ENCODE measurements at places on chromosomes 16 and 17.

DNA sequence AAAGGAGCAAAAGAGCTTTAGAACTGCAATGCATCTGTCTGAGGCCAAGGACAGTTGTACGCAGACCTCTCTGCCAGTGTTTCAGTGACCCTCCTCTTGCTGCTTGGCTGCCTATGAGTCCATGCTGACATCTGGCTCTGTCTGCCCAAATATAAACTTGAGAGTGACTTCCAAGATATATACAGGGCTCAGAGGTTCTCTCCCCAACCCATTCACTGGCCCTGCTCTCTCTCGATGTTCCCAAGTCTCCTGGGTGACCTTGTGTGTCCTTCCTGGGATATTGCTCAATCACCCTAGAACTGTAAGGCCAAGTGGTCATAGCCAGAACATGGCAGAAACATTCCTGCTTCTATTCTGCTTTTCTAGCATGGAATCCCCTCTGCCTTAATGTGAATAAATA lies 716.3 kb downstream of the WWOX start:
- DNase-seq, result no peak

GRCh38 chr17:75182319-75182568 lies 515 bp downstream of the SUMO2 start:
- no peak for DNase-seq

GRCh38 chr17:8894673-8895578 lies 27.5 kb upstream of the PIK3R6 start:
- DNase-seq, result peak; percentile 62

DNA sequence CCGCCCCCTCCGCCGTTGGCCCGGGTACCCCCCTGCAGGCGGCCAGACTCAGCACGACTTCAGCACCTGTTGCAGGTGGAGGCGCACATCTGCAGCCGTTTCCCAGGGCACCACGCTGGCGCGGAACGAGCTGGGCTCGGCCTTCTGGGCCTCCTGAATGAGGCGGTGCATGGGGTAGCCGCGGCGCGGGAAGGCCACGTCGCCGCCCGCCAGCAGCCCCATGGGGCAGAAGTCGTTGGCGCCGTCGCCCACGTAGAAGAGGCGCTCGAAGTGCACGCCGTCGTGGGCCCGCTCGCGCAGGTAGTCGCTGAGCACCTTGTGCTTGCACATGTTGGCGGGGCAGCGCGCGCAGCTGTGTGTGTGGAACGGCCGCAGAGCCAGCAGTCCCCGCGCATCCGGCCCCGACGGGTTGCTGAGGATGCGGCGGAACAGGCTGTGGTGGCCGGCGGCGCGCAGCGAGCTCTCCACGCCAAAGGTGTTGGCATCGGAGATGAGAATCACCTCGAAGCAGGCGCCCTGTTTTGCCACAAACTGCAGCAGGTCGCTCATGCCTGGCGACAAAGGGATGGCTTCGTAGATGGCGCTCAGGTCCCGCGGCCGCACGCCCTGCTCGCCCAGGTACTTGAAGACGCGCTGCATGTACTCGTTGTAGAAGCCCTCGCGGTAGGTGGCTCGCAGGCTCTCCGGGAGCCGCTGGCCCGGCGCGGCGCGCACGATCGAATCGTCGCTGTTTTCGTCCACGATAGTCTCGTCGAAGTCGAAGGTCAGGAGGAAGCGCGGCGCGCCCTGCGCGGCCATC lies 6.2 kb downstream of the PHOSPHO1 start:
- peak; percentile 60 for DNase-seq

- DNase-seq, result no peak
Observed at GRCh38 chr16:65961476-65962143, 404.9 kb upstream of the CDH5 start.

DNA sequence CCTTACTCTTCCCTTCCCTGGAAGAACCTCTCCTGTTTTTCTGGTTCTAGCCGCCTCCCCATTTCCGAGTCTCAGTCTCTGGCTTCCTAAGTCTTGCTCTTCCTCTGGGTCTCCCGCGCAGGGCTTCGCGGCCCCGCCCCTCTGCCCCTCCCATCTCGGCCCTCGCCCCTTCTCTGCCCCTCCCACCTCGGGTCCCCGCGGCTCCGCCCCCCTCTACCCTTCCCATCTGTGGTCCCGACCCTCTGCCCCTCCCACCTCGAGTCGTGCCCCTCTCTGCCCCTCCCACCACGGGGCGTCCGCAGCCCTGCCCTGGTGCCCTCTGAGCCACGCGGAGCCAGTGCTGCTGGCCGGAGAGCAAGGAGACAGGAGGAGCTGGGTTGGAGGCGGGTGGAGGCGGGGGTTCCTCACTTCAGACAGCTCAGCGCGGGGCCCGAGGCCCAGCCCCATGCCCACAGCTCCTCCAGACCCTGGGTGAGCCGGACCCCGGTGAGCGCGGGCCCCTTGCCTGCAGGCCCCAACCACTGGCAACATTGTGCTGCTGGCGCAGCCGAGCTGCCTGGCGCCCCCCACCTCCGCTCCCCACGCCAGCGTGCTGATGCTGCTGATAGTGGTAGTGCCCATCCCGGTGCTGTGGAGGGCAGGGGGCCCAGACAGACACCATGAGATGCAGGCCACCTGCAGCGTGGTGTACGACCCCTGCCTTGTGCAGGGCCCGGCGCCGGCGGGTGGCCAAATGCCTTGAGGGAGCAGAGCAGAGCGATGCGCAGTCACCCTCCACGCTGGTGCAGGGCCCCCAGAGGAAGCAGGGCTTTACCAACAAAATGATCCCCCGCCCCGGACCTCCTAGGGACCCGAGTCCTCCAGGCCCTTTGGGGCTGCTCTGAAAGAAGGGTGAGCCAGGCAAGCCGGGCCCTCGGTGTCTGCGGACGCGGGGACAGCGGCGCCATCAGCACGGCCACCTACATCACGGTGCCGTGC lies 2115.3 kb downstream of the TP53TG3F start:
- no peak for DNase-seq

DNA sequence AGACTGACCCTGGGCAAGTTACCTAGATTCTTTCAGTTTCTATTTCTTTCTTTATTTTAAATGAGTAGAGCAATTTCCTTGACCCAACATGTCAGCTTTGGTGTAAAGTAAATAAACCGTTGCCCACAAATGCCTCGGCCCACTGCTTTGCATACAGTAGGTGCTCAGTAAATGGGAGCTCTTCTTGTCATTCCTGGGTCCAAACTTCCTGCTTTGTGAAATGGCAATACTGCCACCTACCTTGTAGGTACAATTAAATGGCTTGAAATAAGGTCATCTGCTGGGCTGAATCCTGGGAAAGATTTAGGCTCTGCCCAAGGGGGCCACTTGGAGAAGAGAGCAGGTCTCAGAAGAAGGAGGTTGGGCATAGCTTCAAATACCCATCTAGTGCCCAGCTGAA lies 253.0 kb downstream of the HS3ST3B1 start:
- DNase-seq, result peak; percentile 8

DNA sequence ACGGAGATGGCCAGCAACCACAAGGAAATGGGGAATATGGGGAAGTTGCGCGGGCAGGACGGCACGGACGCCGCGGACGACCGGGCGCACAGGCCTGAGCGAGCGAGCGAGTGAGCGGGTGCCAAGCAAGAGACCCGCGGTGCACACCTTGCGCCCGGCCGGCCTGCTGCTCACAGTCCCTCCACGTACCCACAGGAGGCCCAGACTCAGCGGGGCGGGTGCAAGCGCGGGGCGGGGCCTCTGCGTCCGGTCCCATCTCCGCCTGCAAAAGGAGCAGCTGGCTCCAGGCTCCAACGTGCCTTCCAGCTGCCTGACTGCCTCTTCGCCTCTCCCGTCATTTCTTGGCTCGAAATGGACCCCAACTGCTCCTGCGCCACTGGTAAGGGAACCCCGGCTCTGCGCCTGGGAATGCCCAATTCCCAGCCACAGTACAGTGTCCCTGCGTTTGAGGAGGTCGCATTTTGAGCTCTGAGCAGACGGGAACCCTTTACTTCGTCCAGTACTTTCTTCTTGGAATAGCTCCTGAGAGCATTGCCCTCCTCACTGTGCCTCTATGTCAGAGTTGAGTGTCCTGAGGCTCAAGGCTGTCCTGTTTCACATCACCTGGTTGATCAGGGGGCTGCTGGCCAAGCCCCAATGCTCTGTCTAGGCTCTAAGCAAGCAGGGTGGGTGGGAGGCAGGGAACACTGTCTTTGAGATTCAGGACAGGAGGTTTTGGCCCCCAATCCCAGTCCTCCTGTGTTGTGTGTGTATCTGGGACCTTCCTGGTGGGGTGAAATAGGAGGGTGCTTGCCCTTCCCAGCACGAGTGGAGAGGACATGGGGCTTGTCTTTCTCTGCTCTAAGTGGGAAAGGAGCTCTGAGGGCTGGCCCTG lies 8.1 kb upstream of the MT1E start:
- no peak for DNase-seq

DNA sequence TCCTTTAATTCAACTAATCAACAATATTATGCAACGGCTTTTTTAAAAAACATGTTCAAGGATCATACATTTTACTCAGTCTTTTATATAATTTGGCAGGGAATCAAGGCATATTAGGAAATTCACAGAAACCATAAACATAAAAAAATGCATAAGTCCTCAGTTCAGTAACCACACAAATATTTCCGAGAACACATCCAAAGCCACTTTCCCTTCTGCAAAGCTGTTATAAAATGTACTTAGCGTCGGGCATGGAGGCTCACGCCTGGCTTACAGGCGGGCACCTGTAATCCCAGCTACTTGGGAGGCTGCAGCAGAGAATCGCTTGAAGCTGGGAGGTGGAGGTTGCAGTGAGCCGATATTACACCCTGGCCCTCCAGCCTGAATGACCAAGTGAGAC lies 9.7 kb upstream of the ZC3H7A start:
- no peak for DNase-seq

DNA sequence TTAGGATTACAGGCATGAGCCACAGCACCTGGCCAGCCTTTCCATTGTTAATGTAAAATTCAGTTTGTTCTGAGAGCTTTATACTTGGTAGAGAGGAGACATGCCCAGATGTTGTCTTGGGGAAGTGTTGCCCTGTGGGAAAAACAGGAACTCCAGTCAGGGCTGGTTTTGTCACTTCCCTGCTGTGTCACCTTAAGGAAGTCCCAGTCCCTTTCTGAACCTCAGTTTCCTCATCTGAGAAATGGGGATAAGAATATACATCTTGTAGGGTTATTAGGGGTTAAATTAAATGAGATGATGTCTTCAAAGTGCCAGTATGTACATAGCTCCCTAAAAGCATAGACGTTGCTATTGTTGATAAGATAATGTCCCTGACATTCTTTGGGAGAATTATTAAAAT lies 25.3 kb downstream of the CLEC16A start:
- DNase-seq, result no peak

DNA sequence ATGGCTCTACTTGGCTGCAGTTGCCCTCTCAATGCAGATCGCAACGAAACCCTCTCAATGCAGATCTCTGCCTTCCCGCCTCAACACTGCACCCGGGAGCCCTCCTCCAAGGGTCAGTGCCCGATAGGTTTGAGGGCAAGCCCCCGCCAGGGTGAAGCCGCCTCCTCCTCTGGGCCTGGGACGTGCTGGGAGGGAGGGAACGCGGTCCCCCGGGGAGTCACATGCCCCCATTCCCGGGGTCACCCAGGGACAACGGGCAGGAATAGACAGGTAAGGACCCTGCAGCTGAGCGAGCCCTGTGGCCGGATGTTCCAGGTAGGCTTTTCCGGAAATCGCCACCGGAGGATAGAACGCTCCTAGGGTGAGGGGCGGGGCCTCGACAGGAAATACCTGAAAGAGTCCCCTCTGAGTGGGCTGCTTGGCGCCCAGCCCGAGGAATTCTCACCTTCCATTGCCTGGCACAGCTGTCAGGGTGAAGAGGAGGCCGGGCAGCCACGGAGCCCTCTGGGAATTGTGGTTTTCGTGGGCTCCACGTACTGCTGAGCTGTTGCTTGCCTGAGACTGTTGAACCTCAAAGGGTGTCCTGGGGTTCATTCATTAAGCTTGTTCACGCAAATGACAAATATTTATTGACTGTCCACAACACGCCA lies 12.8 kb downstream of the ZNF174 start:
- no peak for DNase-seq

- DNase-seq, result no peak
Observed at GRCh38 chr17:55648086-55648485, 74.6 kb downstream of the TMEM100 start.

GRCh38 chr16:47143677-47144558 lies at the start of gene NETO2:
Gene NETO2, minus strand, starts transcription at chr16:47143945. Its CDS starts 333 bp downstream, at chr16:47143612.
- peak; percentile 56 for DNase-seq

DNA sequence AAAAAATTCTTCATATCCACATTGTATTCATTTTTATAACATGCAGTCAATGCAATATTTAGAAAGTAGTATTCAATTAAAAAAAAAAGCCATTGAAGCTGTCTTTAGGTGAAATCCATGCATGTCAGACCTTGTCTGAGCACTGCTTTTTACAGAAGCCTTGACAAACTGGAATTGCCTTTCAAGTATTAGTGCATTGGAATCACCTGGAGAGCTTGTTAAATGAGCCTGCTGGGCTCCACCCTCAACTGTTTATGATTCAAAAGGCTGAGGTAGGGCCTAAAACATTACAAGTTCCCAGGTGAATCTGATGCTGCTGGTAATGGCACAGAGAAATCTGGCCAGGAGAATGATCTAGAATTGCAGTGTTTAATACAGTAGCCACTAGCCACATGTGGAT lies 85.8 kb downstream of the HIC1 start:
- no peak for DNase-seq

- DNase-seq, result no peak
Observed at GRCh38 chr16:84262939-84263338, 23.1 kb upstream of the KCNG4 start.

- no peak for DNase-seq
Observed at GRCh38 chr17:42284566-42284965, 3.7 kb upstream of the STAT5A start.

- no peak for DNase-seq
Observed at GRCh38 chr17:62597920-62598319, 29.6 kb upstream of the MRC2 start.

- no peak for DNase-seq
Observed at GRCh38 chr17:71176331-71176730, 944.5 kb upstream of the SOX9 start.

- no peak for DNase-seq
Observed at GRCh38 chr17:29504711-29505110, 62.1 kb downstream of the ABHD15 start.

- DNase-seq, result no peak
Observed at GRCh38 chr16:23365602-23366240, 63.6 kb downstream of the SCNN1B start.

- no peak for DNase-seq
Observed at GRCh38 chr16:68740628-68741346, 3.7 kb downstream of the CDH1 start.

DNA sequence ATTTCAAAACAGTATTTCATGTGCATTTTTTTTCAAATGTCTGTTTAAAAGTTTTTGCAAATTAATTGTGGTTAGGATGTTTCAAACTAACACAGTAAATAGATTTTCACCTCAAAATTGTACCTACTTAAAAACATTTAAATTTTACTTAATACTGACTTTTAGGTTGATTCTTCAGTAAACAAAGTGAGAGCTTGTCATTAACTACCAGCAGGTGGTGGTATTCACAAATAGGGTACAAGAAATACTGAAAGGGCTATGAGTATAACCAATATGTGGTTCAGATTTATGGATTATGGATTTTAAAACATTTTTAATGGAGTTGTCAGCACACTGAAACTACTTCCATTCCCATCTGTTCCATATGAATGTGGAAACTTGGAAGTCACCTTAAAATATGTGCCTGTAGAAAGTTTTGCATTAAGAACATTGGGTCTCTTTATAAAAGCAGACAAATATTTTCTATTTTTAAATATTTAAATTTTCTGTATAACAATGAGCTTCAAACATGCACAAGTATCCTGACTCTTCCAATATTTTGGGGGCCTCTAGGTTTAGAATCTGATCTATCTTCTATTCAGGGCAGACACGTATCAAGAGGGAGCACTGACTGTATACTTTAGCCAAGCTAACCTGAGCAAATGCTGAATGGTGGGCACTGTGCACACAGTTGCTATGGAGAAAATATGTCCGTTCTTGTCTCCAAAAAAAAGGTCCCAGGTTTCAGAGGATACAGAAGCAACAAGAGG lies 155.6 kb downstream of the SNX11 start:
- DNase-seq, result no peak

- no peak for DNase-seq
Observed at GRCh38 chr16:165539-166374, at the start of gene HBM. Gene HBM, plus strand, starts transcription at chr16:165978. Its CDS starts 20 bp downstream, at chr16:165998.

Data from CD4-positive, alpha-beta T cell treated with Interleukin-1 beta for 1 hour (primary cell).